ENCODE measurements at places on chromosomes 2 and 18.

GRCh38 chr2:176873403-176873802, 339.2 kb upstream of the HNRNPA3 start:
- no peak for DNase-seq

DNA sequence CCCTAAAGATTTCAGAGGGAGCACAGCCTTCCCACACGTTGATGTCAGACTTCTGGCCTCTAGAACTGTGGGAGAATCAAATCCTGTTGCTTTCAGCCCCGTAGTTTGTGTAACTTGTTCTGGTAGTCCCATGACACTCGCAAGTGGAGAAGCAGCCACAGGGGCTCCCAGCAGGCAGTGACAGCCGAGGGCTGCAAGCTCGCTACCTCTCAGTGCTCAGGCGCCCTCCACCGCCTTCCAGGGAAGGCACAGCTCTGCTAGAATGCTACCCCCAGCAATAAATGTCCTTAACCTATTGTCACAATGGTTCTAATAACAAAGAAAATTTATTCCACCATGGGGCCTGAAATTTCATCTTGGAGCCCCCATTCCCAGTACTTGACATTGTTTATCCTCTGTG, 143.1 kb upstream of the ZNF236 start:
- no peak for DNase-seq

- DNase-seq, result no peak
Observed at GRCh38 chr2:176261136-176261535, 8.1 kb upstream of the MTX2 start.

- peak; percentile 56 for DNase-seq
Observed at GRCh38 chr2:219124381-219125110, 36.1 kb downstream of the NHEJ1 start.

DNA sequence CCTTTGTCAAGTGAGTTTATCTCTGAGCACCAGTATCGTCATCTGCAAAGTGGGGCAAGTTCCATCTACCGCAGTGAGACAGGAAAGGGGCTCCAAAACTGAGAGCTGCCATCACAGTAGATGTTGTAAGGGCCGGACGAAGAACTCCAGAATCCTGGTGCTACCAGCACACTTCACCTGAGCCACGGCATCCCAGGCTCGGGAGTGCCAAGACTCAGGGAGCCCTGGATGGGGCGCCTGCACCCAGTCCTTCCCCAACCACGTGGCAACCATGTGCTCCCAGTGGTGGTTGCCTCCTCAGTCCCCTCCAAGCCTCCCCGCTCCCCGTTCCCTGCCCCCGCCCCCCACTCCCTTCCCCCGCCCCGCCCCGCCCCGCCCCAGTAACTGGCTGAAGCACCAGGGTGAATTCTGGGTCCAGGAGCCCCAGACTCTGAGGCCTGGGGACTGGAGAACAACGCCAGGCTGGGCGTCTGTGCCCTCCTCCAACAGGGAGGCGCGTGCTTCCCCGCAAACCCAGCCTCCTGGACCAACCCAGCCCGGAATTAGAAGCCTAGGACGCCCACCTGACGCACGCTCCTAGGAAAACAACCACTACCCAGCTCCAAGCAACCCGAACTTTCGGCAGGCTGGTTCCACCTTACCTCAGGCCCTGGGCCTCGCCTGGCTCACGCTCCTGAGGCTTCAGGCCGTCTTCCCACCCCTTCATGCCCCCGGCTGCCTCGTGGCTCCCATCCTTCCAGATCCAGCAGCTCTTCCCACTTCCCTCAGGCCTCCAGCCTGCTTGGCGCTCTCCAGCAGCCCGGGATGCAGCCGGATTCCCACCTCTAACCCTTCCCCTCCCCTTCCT, 67.6 kb downstream of the LAMA3 start:
- peak; percentile 44 for DNase-seq
